ENCODE measurements at places on chromosomes 7 and 10. TPM values are rescaled to one million over a fixed set of nuclear protein-coding genes. Genes with fewer than 3 reads are reported as not detected.

DNA sequence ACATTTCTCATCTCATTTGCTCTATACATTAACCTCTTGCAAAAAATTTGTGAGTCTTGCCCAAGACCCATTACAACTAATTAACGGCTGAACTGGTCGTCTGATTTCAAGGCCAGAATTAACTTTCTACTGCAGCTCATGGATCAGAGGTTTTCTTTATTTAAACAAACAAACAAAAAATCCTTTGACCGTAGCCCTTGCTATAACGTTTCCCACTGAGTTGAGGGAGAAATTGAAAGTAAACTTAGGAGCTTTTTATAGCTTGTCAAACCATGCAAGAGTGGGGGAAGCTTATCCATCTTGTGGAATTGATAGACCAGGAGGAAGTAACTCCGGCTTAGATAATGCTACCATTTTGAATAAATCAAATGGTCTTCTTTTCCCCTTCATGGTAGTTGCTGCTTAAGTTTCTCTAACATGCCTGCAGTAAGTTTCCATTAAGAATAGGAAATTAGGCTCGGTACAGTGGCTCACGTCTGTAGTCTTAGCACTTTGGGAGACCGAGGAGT is 3.3 kb downstream of the SRGN start:
- DNase-seq, result no peak

- DNase-seq, result no peak
Measured at GRCh38 chr7:127589896-127590295, 1.7 kb downstream of the ARF5 start.

GRCh38 chr7:157918326-157919080 is 581.7 kb downstream of the DNAJB6 start:
- no peak for DNase-seq

Gene TRIM50
- 0.47 TPM for total RNA-seq

DNA sequence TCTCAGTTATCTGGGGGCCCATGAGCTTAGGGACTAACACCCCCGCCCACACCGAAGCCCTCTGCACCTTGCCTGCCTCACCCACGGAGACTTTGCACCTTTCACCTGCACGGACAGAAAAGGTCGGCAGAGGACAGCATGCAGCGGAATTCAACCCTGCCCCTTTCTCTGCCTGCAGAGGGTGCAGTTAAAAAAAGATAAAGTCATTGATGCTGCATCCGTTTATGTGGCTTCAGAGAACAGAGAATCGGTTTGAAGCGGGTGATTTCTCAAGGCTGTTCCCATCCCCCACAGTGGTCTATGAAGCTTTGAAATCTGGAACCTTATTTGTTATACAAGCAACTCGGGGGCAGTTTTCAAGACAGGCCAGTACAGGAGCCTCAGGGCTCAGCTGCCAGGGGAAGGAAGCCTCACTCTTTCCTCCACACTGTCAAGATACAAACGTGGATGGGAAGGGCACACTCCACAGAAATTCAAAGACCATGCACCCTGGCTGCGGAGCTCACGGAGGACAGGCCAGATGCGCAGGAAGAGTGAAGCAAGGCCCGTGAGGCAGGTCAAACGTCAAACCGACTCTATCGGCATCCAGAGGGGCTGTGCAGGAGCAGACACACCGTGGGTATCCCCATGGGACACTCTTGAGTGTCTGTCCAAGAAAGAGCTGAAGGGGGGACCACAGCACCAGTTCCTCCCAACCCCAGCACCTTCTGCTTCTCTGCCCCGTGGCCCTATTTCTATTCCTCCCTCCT is 66.3 kb downstream of the INSIG1 start:
- DNase-seq, result no peak

Gene VGF
- 15.4 TPM for total RNA-seq

GRCh38 chr7:71911051-71911450 is 501.1 kb downstream of the CALN1 start:
- DNase-seq, result no peak

Gene ITGA8
- not detected for total RNA-seq

GRCh38 chr10:103812004-103812403 is 43.4 kb downstream of the SH3PXD2A start:
- no peak for DNase-seq

DNA sequence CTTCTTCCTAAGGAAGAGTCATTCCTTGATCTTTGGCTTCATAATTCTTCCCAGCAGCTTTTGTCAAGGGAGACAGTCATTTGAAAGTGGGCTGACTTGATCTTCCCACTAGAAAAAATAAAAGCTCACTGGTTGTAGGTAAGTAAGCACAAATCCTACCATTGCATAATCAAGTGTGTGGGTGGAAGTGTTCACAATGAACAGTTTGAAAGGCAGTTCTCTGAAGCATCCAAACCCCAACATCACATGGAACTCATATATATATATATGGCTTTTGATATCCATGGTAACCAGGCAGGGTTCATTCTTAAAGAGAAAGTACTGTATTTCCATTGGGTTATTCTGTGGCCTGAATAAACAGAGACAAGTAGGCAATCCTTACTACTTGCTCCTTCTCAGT is 51.6 kb downstream of the ARMH3 start:
- DNase-seq, result no peak

DNA sequence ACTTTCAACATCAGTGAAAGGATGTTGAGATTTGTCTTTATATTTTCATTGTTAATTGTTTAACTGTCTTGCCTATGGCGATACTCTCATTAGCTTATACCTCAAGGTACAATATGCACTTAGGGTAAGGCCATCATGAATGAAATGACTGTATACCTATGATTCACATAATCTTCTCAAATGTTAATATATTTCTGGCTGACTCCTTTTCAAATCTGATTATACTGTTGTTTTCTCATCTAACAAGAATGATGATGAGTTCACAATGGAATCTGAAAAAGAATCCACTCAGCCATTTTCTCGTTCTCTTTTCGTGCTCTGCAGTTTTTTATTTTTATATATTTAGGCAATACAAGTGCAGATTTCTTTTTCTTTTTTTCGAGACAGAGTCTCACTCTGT is 159.1 kb downstream of the ARHGAP12 start:
- no peak for DNase-seq

GRCh38 chr10:25222085-25222660 is 47.4 kb downstream of the GPR158 start:
- DNase-seq, result no peak

DNA sequence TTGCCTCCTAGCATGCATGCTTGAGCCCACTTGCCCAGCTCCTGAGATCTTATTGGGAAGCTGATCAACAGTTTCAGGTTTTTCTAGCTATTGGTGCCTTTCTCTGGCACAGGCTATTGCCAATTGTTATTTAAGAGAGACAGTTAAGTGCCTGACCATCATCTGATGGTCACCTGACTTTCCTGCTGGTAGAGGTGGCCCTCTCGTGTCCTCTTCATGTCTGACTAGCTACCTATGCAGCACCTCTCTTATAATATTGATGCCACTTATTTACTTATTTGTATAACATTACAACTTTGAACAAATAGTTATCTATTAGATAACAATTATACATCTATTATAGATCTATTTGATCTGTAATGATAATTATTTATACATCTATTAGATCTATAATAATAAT is 205.9 kb upstream of the SEMA3D start:
- no peak for DNase-seq

DNA sequence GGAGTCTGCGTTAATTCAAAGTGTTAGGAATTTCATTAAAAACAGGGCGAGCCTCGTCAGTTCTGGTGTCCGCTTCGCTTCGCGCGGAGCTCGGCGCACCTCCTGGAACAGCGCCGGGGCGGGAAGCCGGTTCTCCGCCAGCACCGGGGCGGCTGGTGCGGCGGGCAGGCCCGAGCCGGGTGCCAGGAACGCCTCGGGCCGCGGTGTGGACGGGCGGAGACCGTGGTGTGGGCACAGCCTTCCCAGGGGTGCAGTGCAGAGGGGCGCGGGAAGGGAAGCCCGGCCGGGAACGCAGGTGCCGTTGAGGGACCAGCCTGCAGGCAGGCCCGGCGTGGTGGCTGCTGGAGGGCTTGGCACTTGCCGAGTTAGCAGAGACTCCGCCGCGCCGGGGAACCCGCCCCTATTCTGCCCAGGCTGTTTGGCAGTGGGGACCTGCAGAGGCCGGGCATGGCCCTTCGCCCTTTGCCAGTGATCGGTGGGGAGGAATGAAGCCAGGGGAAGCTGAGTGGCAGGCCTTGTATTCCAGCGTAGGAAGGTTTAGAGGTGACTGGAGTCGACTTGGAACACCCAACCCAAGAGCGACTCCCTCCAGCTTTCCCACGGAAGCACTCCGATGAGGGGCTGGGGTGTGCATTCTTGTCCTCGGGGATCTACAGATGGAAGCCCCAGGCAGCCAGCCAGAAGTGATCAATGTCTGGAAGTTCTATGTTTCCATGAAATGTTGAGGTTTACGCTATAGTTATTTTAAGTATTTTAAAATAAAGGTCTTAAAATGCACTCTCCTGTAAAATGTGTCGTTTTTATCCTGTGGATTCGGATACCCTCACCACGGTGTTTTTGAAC is 945 bp upstream of the RHEB start:
- DNase-seq, result no peak

Gene FAM237B
- total RNA-seq, result not detected

DNA sequence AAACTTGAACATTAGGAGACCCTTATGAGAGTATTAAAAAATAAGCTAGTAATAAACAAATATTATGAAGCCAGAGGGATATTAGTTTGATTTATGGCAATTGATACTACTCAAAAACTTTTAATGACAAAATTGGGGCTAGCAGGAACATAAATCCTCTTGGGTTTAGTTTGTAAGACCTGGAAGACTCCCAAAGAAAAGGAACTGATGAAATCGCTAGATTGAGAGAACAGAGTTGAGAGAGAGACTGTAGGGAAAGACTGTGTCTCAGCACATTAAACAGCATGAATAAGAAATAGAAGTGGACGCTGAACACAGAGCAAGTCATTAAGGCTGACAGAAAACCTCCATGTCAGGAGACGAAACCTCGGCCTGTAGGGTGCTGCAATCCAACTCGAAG is 56.4 kb downstream of the ICA1 start:
- DNase-seq, result no peak

Gene ZNF425
- 0.87 TPM for total RNA-seq

Gene TAS2R5
- 0.50 TPM for total RNA-seq

Gene SPACDR
- total RNA-seq, result 0.43 TPM

DNA sequence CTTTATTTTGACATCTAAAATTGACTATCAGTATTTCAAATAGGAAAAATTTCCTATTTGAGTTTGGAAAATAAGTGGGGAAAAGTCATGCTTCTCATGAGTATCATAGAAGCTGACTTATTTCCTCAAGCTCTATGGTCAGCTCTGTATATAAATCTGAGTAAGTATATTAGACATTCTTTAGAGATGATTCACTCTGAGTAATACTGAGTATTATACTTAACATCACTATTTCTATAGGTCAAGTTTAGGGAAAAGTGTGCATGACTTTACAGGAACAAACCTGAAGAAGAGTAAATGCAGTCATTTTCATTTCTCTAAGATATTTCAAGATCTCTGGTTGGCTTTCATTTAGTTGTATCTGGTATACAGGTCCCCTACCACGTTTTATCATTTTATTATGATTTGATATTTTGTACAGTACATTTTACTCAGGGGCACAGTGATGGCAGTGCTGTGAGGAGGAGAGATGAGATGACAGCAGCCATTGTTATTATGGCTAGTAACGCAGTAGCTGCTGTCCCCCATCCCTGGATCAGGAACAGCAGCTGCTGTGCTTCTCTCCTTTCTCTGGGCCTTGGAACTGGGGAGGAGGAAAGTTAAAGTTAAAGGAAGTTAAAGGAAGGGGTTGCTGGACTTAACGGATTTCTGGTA is 15.2 kb downstream of the SND1 start:
- peak; percentile 36 for DNase-seq

- DNase-seq, result no peak
Measured at GRCh38 chr10:128507066-128507465, 380.8 kb upstream of the MKI67 start.

DNA sequence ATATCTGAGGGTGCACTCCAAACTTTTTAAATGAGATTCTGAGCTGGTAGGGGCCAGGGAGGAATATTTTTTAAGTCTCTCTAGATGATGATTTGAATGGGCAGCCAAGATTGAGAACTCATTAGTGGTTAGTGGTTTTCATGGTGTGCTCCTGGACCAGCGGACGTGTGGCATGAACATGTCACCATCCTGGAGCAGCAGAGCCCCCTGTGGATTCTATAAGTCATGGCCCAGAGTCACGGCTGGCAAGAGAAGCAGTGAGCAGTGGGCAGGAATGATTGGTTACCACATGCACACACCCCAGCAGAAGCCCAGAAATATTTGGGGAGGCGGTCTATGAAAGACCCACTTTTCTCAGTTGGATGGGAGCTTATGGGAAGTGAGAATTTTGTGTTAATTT is 21.2 kb upstream of the UCN3 start:
- no peak for DNase-seq

- no peak for DNase-seq
Measured at GRCh38 chr7:4191525-4191924, 490.6 kb upstream of the FOXK1 start.

Gene RUFY2
- 27.8 TPM for total RNA-seq

Gene BAMBI
- total RNA-seq, result 4.0 TPM

GRCh38 chr10:73828161-73828560 is 16.8 kb upstream of the NDST2 start:
- DNase-seq, result no peak

Gene GRID2IP
- total RNA-seq, result not detected

GRCh38 chr7:96591900-96592676 is 117.6 kb downstream of the SEM1 start:
- DNase-seq, result no peak

DNA sequence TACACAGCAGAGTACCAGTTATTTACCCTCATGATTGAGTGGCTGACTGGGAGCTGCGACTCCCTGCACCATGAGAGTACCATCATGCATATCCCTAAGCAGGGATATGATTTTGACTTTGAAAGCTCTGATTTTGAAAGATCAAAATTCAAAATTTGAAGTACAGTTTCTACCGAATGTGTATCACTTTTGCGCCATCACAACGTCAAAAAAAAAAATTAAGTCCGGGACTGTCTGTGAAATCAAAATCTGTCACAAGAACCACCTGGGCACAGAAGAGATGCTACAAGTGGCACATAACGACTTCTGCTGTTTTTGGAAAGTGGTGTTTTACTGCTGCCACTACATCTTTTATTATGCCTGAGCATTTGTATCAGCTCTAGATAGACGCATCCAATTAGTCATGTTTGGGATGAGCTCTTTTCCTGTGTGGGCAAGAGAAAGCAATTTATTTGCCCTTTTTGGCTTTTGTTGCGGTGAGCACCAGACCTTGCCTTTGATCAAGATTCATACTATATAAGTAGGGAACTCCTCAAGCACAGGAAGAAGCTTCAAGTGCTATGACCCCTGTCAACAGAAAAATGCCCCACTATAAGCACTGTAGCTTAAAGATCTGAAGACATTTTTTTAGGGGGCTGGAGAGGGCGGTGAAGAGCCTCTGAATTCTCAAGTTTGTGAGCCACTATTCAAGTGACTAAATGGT is 10.7 kb downstream of the MTPN start:
- no peak for DNase-seq

Gene ATE1
- 40.7 TPM for total RNA-seq

Gene NCF1
- not detected for total RNA-seq

Gene KCND2
- 0.03 TPM for total RNA-seq

DNA sequence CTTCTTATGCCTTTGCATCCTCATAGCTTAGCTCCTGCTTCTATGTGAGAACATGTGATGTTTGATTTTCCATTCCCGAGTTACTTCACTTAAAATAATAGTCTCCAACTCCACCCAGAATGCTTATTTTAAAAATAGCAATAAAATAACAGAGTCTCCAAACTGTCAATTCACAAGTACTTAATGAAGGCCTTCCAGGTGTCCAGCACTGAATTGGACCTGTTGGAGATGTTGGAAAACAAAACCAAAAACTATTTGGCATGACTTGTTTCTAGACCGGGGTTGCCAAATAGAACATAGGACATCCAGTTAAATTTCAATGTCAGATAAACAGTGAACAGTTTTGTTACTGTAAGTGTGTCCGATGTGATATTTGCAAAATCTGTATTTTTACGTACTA is 208.1 kb upstream of the DKK1 start:
- no peak for DNase-seq

Gene SUN3
- not detected for total RNA-seq

Gene IFIT5
- total RNA-seq, result 20.1 TPM

Data from NCI-H460 (cell line).